ENCODE measurements at places on chromosomes 7 and 10.

- DNase-seq = no peak
Observed at GRCh38 chr7:94357076-94357475, 37.6 kb upstream of the COL1A2 start.

- no peak for DNase-seq
Observed at GRCh38 chr10:117929327-117930067, 117.2 kb downstream of the RAB11FIP2 start.

GRCh38 chr7:115679976-115680375, 350.6 kb downstream of the TFEC start:
- DNase-seq = no peak

DNA sequence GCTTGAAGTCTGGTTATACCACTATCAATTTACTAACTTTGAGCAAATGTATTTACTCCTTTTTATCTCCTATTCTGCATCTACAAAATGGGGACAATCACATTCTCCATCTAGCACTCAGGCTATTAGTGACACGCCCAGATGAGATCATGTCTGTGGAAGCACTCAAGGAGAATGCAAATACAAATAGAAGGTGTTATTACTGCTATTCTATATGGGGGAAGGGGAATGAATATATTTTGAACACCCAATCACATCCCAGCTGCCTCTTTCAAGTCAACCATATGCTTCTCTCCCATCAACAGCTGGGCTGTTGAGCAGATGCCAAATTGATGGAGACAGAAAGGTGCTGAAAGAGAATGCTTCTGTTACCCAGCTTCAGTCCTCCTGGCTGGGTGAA, 23.5 kb downstream of the SGMS1 start:
- no peak for DNase-seq

DNA sequence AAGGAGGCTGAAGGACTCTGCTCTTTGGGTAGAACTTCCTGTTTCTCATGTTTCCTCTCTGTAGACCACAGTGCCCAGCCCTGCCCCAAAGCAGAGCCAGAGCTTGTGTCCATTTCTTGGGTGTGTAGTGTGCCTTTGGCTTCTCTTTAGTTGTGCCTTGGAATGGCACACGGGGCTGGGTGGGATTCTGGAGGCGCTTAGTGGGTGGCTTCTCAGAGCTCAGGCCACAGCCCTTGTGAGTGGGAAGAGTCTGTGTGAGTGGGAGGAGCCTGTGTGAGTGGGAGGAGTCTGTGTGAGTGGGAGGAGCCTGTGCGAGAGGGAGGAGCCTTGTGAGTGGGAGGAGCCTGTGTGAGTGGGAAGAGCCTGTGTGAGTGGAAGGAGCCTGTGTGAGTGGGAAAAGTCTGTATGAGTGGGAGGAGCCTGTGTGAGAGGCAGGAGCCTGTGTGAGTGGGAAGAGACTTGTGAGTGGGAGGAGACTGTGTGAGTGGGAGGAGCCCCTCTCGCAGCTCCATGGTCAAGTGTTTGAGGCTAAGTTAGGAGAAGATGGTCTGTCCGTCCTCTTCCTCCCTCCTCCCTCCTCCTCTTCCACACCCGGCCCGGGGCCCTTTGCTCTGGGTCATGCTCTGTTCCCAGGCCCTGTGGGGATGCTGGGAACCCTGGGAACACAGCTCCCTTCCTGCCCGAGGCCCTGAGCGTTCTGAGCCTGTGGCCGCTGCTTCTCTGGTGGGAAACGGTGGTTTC, 153.0 kb downstream of the GRK5 start:
- DNase-seq = no peak

DNA sequence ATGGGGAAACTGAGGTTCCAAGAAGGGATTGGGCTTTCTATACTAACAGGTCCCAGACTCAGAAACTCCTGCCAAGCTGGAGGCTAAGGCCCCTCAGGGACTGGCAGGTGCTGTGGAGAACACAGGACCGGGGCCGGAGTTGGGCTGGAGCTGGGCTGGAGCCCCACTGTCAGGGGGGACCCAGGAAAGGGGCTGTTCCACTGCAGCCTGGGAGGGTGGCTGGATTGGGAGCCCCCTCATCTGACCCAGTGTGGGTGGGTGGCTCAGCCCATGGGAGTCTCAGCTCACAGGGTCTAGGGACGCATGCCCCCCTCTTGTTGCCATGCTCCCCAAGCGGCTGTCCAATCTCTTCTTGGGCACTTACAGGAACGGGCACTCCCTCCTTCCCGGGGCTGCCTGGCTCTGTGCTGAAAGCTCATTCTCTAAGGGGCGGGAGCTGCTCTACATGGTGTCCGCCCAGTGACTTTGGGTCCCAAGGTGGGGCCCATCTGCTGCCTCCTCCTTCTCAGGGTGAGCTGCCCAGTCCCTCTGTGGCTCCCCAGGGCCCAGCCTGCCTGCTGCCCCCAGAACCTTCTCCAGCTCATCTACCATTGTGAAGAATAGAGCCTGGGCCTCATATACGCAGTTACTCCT, 126.5 kb downstream of the MYL10 start:
- DNase-seq = no peak

GRCh38 chr10:3476640-3477448, 304.3 kb upstream of the PITRM1 start:
- no peak for DNase-seq

GRCh38 chr7:149296368-149296767, 34.4 kb downstream of the ZNF783 start:
- DNase-seq = no peak

DNA sequence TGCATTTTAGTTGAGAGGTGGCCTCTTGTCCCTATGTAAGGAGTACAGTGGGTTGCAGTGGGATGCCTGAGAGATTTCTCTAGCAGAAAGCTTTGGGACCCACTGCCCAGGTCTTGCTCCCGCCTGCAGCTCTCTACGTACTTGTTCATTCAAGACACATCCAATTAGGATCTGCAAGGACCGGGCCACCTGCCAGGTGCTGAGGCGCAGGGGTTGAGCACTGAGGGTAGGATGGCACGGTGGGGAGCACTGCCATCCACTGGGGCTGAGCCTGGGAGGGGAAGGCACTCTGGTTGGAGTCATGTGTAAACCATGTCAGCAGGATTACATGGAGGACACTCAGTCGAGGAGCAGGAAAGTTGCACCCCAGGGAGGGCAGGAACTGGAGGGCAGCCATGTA, 191.1 kb upstream of the GRB10 start:
- DNase-seq = no peak

DNA sequence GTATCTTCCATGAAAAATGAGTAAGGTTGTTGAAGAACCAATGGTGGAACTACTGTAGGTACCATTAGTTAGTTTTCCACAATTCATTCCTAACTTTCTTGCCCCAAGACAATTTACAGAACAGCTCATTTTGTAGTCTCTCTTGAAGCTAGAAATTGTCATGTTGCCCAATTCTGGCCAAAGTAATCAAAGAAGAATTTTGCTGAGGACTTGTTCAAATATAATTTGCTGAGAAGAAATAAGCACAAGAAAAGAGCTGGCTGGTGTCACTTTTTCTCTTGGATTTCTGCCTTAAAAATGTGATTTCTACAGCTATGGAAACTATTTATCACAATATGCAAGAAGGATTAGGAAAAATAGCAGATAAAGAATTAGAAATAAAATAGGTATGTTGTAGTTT, 199.2 kb upstream of the SEMA3A start:
- no peak for DNase-seq

DNA sequence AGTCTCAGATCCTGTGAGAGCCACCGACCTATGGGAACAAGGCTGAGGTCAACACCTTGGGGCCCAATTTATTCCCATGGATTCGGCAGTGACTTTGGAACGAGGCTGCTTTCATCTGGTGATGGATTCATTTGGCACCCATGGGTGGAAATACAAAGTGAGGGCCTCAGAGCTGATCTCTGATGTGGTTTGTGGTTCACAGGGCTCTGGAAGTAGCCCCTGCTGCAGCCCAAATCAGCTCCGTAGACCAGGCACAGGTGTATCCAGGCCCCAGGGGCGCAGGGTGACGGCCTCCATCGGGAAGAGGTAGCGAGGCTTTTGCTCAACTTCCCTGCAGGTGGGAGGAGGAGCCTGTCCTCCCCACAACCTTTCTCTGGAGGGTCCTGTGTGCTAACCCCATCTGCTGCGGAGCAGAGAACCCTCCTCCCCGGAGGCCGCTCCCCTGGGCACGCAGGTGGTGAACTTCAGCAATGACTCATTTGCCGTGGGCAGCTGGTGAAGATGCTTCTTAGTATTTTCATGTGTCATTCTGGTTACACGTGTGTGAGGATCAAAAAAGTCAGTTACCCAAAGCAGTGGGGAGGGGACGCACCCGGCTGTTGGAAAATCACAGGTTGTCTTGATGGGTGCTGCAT, 7.5 kb upstream of the JAKMIP3 start:
- DNase-seq = peak; percentile 6

DNA sequence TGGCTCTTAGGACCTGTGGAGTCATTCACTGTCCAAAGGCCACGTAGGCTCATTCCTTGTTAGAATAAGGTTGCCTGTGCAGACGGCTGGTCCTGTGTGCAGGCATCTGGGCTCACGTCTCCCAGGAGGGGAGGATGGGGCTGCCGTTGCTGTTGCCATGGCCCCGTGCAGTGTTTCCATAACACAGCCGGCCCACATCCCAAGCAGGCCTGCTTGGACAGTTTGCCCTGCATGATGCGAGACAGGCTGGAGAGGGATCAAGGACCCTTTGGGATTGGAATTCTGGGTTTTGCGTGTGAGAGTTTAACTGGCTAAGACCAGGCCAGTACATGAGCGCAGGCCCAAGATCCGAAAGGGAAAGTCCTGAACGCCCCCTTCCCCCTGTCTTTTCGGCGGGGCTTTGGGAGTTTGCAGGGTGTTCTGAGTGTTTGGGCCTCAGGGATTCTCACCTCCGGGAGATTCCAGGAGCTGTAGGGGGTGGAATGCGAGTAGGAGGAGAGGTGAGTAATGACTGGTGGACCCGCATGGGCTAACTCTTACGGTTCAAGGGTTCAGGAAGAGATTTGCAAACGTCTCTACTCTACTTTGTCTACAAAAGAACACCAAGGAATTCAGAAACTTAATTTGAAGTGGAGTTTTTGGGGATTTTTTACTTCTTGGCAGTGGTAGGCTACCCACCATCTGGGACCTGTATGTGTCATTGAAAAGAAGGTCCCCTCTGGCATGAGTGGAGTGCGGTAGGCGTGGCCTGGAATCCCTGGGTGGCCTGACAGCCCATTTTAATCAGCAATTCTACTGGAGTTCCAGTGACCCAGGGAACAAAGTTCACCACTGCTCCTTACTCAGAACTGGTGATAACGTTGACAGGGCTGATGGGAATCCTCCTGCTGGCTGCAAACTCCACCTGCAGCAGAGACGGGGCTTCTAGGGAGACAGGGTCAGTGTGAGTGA, 125.4 kb downstream of the ITIH5 start:
- no peak for DNase-seq

- DNase-seq = no peak
Observed at GRCh38 chr7:122628651-122629411, 70.1 kb downstream of the RNF133 start.

DNA sequence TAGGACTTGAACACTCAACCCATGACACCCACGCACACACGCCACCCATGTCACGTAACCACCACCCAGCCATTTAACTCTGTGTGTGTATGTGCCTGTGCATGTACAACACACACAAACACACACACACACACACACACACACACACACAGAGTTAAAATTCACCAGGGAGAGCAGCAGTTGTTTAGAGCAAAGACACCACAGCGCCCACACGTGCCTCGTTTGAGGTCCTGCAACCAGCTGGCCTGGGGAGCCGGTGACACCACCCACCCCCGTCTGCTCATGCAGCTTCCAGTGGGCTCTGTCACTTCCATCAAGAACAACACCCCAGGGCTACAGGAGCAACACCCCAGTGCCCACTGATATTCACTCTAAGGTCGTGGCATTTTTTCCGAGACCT, 97.4 kb downstream of the ELFN1 start:
- no peak for DNase-seq

DNA sequence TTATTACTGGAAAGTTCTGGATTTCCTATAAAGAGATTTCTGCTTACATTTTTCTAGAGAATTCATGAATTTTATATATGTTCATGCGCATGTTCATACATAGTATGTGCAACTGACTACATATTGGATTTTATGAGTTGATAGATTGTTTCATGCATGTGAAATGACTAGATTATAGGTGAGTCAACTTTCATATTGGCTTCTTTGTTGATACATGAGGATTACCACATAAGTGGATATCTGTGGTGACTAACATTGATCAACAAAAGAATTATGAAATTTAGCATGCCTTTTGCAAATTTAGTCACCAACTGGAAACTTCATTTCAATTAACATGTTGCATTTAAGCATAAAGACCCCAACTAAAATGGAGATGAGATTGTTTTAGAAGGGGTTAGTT, 99.0 kb downstream of the GNAT3 start:
- DNase-seq = no peak

- DNase-seq = no peak
Observed at GRCh38 chr7:51366172-51366728, 49.6 kb upstream of the COBL start.

DNA sequence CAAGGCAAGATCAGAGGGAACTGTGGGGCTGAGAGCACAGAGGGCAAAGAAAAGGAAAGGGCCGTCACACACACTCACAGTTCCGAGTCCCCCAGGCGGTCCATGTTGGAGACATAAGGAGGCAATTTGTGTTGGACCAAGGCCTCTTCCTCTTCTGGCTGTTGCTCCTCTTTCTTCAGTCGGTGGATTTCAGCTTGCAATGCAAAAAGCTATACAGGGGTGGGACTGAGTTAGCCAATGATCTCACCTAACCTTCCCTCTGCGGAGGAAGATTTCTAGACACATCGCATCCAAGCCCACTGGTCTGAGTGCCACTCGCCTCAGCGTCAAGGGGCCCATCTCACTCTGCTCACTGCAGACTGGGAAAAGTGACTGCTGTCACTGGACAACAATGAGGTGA, 5.5 kb downstream of the WDR91 start:
- DNase-seq = no peak

- DNase-seq = peak; percentile 13
Observed at GRCh38 chr7:2037808-2038522, 194.8 kb downstream of the MAD1L1 start.

GRCh38 chr7:318476-318875, 28.5 kb downstream of the FOXL3 start:
- DNase-seq = no peak

GRCh38 chr7:57404967-57405421, 45.0 kb upstream of the ZNF716 start:
- no peak for DNase-seq

DNA sequence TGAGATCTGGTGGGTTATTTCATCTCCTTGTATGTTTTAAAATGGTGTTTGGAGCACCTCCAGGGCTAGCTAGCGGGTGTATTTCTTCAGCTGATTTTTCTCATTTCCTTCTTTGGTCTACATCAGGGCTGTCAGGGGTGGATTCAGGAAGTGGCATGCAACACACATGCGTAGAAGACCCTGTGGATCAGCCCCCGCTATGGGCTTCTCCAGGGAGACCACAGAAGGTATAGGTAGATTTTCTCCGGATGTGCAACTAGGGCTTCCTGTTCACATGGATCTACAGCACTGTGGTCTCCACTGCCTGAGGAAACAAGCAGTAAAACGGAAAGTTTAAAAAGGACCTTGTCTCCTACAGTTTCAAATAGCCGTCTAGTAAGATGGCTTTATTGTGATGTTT, 10.4 kb downstream of the NUB1 start:
- DNase-seq = peak; percentile 68
